ENCODE measurements at places on chromosomes 4 and X.

GRCh38 chr4:141158219-141158618 is 24.9 kb upstream of the RNF150 start:
- DNase-seq = peak; percentile 30

DNA sequence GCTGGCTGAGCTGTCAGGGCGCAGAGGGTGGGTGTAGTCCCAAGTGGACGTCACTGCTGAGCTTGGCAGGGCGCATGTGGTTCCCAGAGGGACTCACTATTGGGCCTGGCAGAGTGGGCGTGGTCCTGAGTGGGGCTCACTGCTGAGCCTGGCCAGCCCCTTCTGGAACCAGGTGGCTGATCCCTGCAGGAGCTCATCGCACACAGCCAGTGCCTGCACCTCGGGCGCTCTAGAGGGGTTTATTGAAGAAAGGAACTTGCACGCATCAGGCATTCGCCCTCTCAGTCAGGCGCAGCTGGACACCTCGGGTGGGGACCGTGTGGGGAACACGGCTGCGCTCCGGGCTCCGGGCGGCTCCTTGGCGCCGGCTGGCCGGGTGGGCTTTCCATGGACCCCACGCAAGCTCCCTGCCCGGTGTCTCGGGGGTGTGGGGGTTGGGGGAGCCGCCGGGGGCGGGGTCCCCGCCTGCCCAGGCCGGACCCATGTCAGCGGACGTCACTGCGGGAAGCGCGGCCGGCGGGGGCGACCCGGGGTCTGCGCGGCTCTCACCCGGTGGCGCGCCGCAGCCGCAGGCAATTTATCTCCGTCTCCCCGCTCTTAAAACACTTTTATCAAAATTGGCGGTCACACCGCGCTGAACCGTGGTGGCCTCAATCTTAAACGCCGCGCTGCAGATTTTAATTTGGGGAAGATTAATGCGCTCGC is 65.4 kb upstream of the NKX1-1 start:
- no peak for DNase-seq

- no peak for DNase-seq
These were observed 61.9 kb upstream of the TAB3 start for GRCh38 chrX:30951003-30951402.

- DNase-seq = no peak
These were observed 6.8 kb downstream of the ANXA3 start for GRCh38 chr4:78558410-78558809.

GRCh38 chr4:63348735-63349673 is 1060.2 kb downstream of the TECRL start:
- DNase-seq = no peak

GRCh38 chr4:27049239-27049829 is 188.7 kb downstream of the STIM2 start:
- DNase-seq = no peak

- DNase-seq = no peak
These were observed 26.6 kb downstream of the IQSEC2 start for GRCh38 chrX:53254570-53255461.

GRCh38 chr4:15479089-15479912 is 9.6 kb downstream of the CC2D2A start:
- DNase-seq = peak; percentile 89

GRCh38 chr4:159290321-159291030 is 187.6 kb downstream of the RAPGEF2 start:
- DNase-seq = no peak

- DNase-seq = no peak
These were observed 29.8 kb downstream of the ZFYVE28 start for GRCh38 chr4:2388429-2389182.

DNA sequence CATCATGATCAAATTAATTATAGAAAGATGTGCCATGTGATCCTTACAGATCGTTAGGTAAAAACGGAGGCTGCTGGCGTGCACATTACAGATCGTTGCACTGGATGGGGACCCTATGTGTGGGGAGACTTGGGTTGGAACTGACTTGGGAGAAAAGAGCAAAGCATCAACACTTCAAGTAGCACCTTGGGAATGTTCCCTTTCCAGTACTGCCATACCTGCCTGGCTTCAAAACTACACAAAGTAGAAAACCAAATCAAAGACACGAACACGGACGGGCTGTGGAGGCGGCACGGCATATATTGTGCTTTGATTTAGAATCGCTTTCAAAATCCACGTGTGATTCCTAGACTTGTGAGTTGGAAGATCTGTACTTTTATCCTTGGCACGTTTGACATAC is 898 bp downstream of the CMC4 start:
- DNase-seq = no peak

DNA sequence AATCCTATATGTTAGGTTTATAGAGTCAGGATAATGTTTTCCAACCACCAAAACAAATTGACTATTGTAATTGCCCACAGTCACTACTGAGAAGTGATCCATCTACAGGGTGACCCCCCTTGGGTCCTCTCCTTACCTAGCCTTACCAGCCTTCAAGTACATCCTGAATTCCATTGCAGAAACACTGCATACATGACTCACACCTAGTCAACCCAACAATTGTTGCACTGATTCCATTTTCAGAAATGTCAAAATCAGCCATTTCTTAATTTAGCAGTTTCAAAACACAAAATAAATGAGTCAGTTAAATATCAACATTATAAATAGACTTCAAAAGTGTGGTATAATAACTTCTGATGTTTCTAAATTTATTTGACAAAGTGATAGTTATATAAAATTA is 106.3 kb upstream of the TNIP3 start:
- DNase-seq = no peak

DNA sequence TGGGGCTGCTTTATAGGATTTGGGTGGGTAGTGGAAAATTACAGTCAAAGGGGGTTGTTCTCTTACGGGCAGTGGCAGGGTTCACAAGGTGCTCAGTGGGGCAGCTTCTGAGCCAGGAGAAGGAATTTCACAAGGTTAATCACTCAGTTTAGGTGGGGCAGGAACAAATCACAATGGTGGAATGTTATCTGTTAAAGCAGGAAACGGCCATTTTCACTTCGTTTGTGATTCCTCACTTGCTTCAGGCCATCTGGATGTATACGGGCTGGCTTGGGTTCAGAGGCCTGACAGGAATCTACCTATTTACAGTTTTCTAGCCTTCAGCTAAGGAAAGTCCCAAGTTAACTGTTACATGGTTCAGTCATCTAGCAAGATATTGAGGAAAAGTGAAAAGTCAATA is 1003.5 kb downstream of the STPG2 start:
- no peak for DNase-seq

- DNase-seq = no peak
These were observed 160.7 kb downstream of the PPP3CA start for GRCh38 chr4:101186567-101187184.

DNA sequence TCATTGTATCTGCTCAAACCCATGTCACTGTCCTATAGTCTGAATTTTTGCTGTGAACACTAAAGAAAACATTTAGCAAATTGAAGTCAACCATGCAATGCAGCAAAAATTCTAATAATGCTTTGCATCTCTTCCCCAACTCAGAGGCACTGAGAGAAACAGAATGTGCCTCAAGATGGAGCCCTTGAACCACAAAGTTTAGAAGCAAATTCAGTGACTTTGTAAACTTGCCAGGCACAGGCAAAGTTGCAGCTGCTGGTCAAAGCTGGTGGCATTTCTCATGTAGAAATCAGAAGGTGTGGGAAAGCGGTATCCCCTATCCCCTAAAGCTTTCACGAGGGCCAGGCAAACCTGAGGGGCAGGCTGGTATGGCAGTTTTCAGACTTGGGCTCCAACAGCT is 121.7 kb upstream of the DIPK2B start:
- peak; percentile 25 for DNase-seq

DNA sequence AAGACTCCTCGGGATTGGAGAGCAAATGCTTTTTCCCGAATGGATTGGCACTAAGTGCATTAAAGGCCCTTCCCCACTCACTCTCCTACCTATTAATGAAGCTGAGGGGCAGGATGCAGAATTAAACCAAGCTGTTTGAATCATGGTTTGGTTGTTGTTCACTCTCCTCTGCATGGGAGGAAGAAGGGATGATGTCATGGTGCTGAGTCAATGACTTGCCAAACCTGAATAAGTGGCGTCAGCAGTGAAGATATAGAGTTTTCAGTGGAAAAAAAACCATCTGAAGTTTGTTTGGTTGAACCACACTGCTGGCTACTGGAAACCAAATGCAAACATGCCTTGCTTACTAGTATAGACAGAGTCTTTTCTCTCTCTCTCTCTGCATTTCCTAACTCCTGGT is 19.8 kb upstream of the ZXDA start:
- no peak for DNase-seq

DNA sequence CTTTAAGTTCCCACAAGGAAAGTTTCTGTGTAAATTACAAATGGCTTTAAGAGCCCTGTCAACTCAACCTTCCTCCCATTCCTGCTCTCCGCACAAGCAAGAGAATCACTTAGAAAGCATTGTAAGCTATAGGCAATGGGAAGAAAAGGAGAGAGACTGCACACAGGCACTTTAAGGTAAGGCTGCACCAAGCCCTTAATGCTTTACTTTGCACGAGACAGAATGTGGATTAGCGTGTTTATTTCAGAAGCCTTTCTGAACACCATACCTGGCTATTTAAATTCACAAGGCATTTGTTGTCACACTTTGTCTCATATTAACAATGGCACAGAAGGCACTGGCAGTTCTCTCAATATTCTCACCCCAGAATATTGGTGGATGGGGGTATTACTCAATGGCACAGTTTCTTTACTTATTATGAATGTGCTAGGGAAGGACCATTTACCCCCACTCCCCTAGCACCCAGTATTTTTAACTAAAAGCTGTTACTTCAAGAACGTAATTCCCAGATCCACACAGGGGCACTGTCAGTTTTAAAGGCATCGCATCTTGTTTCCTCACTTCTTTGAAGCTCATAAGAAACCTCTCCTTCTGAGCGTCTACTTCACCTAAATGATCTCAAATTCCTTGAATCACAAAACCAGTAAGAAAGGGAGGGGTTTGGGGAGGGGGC is 150.0 kb downstream of the MAML3 start:
- no peak for DNase-seq

DNA sequence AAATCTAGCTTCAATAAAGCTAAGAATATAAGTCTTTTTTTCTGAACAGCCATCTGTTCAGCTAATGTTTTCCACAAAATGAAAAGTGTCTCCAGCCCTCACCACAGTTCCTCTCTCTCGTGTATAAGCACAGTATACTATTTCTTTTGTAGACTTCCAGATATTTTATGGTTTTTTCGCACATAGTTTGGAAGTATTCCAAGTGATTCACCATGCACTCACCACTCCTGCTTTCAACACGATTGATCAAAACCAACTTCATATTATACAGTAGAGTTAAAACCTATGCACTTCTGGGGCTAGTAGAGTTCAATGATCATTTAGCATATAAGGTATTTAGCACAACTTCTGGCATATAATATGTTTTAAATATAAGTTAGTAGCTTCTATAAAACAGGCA is 105.8 kb upstream of the DCAF12L1 start:
- DNase-seq = no peak

GRCh38 chrX:6904156-6904555 is 243.4 kb upstream of the STS start:
- DNase-seq = no peak

GRCh38 chrX:148713981-148714380 is 213.6 kb downstream of the AFF2 start:
- no peak for DNase-seq
